ENCODE measurements at places on chromosomes 11 and 22.

GRCh38 chr11:68077617-68078582, 39.1 kb downstream of the TCIRG1 start:
- no peak for DNase-seq

DNA sequence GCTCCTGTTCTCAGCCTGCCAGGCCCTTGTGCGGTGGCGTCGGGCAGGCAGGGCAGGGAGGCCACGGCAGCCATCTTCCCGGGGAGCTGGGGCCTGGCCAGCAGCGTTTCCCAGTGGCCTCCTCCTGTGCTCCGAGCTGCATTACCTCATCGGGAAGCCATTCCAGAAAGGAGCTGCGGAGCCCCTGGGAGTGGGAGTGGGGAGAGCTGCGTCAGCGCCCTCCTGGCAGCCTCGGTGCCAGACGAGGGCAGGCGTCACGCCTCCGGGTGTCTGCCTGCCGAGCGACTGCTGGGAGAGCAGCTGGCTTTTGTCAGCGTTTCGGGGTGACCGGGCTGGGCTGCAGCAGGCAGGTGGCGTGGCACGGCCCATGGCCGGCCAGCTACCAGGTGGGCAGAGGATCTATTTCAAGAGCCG, 30.9 kb upstream of the WNT7B start:
- no peak for DNase-seq

DNA sequence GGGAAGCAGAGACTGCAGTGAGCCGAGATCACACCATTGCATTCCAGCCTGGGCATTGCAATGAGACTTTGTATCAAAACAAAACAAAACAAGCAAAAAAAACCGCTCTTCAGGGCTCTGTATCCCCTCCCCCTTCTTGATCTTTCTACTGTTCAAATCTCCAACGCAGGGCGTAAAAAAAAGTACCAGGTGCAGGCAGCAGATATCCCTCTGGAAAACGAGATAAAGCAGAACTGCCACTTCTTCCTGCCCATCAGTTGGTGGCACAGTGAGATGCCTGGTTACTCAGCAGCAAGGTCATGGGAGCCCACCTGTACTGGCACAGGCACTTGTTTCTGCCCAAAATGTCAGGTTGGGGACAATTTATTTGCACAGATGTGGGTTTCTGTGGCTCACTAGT, 11.2 kb downstream of the CCS start:
- no peak for DNase-seq

GRCh38 chr11:134758342-134758931, 346.4 kb upstream of the B3GAT1 start:
- DNase-seq = no peak

DNA sequence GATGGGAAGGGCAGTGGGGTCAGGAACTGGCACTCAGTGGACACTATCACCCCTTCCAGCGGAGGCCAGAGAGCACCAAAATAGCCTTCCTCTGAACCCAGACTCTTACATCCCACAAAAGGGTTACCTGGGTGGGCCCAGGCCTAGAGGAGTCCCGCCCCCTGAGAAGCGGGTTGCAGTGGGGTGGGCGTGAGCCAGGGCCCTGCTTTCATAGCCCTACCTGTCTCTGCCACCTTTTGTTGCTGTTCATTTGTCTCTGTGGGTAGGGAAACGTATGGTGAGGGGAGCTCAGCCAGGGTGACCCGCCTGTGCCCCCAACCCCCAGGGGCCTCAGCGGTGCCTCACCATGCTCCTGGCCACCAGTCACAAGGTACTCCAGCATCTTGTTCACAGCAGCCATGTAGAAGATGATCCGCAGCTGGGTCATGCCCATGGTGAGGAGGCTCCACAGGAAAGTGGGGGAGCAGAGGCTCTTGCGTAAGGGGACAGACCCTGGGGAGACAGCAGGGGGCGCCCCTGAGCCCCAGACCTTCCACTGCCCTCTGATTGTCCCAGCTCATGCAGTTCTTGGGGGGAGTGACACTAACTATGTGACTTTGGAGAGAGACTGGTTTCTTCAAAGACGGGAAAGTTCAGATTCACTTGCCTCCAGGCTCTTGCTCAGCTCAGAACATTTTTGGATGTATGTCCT, 24.0 kb downstream of the SLC43A1 start:
- peak; percentile 71 for DNase-seq

DNA sequence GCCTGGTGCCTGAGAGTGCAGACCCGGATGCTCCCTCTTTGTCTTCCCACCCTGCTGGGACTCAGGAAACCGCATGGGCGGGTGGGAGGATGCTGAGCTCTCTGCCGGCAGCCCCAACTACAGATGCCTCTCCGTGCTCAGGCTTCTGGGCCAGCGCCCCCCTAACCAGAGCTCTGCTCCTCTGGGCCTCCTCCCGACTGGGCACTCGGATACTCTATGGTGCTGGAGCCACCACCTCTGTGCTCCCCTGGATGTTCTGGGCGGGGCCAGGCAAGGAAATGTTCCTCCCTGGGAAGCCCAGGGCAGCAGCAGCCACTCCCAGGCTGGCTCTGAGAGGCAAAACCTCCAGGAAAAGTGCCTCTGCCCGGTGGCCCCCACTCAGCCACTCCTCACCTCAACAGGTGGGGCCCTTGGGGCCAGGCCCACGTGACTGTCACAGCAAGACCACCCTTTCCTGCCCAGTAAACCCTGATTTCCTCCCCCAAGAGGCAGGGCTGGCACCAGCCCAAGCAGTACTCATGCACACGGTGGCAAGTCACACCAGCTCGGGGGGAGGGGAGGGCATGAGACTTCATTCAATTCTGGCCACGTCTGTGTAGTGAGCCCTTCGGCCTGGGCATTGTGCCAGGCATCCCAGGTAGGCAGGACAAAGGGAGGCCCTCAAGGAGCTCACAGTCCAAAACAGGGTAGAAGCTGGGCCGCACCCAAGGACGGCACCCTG, 54.7 kb upstream of the TCF20 start:
- no peak for DNase-seq

DNA sequence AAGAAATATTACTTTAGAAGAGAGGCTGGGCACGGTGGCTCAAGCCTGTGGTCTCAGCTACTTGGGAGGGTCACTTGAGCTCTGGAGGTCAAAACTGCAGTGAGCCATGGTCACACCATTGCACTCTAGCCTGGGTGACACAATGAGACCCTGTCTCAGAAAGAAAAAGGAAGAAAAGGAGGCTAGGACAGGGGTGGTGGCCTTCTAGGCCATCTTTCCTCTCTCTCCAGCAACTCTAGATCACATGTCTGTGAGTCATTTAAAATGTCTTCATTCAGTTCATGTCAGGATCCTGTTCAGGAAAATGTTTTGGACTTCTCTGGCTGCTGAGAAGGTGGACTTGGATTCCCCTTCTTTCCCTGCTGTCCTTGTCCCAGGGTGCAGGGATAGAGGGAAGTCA, 53.3 kb downstream of the PPFIA1 start:
- no peak for DNase-seq

Measured in hematopoietic multipotent progenitor cell (in vitro differentiated cells).